SHP77 (cell line): ENCODE measurements at places on chromosomes 6 and 20.

DNA sequence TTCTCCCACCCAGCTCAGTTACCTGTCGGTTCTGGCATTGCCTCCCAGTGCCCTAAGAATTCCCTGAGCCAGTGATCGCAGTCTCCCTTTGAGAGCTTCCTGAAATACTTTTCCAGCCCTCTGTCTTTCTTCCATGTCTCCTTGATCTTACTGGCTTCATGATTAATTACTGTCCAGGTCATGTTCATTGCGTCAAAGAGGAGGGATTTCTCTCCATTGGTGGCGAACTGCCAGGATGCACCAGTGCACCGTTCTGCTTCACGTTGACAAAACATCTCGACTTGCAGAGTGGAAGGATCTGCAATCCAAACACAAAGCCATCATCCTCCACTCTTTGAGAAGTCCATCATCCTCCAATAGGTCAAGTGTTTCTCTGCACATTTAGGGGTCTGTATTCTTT, 8.6 kb downstream of the RAET1E start:
- DNase-seq, result no peak

DNA sequence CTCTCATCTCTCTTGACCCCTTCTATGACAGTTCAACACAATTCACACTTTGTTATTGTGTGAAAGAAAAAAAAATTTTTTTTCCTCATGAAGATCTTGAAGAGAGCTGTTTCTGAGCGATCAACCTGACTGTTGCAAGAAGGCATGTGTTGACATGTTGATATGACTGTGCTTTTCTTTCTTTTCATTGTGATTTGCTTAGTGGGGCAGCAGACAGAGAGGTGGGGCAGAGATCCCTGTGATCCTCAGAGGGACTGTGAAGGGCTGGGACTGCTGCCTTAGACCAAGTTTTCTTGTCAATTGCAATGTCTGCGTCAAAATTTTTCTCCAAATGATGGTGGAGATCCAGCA, 70.8 kb upstream of the IYD start:
- DNase-seq, result no peak

DNA sequence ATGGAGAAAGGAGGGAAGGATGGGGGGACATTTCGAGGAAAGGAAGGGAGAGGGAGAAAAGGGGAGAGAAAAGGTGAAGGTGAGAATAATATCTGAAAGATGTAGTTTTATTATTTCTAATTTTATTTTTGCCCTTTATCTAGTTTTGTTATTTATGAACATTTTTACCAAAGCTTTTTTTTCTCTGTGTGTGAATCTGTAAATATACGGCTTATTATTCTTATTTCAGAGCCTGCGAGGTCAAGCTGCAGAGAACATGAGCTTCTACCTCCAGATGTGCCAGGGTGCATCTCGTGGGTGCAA, 35.0 kb downstream of the HLA-A start:
- no peak for DNase-seq

- DNase-seq, result no peak
Observed at GRCh38 chr6:51983564-51983963, 103.8 kb downstream of the PKHD1 start.

GRCh38 chr6:100968949-100969348, 87.8 kb upstream of the ASCC3 start:
- DNase-seq, result peak; percentile 48

- DNase-seq, result no peak
Observed at GRCh38 chr6:24272553-24272952, 85.3 kb downstream of the DCDC2 start.

- DNase-seq, result no peak
Observed at GRCh38 chr6:36501686-36502085, 45.6 kb downstream of the STK38 start.

- DNase-seq, result no peak
Observed at GRCh38 chr6:88168362-88168761, 2.2 kb upstream of the CNR1 start.

- DNase-seq, result no peak
Observed at GRCh38 chr20:3515379-3516170, 44.8 kb downstream of the ATRN start.

DNA sequence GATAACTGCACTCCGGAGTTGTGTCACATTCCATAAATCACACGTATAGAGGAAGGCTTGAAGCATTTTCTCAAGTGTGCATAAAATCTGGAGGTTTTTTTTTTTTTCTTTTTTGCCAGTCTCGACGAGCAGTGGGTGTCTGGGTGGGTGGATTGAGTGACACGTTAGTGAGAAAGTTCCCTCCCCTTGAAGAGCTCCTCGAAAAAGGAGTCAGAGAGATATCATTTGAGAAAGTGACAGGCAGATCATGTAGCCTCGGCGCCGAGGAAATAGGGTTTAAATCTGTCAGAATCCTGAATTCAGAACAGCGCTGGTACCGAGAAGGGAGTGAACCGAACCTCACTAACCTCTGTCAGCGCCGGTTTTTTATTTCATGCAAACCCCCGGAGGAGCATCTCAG, 269.5 kb upstream of the ARID1B start:
- no peak for DNase-seq

DNA sequence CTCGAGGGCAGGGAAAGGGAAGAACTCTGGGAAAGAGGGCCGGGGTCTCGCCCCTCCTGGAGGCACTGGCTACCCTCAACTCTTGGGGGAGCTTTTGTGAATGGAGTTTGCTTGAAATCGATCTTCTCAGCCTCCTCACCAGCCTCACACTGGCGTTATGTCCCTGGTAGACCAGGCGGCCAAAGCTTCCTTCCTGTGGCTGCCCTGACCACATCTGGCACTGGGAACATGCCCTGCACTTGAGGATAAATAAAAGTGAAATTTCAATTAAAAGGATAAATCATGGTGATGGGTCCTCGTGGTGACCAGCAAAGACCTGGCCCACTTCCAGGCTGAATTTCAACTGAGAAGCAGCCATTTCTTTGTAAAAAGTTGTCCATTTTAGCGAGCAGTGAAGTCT, 234.7 kb downstream of the TAF4 start:
- DNase-seq, result no peak

GRCh38 chr20:8431538-8432434, 299.7 kb downstream of the PLCB1 start:
- DNase-seq, result peak; percentile 98

DNA sequence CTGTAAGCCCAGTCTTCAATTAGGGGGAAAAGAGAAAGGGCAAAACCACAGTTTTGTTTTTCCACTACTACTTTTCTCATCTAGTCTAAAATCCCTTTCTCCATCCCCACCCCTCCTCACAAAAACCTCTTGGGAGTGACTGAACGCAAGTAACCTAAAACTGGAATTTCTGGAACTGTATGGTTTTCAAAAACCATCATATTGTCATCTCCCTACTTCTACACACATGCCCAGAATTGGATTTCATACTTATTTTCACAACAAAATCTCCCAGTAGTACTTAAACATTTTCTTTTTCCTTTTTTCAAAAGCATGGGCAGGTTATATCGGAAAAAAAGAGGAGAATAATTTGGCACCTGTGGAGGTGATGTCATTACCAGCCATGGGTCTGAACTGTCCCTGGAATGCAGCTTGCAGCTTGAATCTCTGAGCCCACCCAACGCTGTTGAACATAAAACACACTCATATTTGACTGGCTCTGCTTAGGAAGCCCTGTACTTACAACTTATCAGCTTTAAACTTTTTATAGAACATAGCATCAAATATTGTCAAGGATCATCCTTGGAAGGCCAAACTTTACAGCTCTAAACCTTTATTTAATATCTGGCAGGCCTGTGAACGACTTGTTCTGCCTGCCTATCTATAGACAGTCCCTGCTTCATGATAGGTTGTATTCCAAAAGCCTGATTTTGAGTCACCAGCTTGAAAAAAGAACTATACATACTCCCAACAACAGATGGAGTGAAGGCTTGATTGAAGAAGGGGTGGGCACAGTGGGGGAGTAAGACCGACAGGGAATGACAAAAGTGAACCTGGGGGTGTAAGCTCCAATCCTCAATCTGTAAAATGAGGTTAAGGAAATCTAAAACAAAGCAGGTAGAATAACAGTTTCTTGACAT, 59.3 kb downstream of the EPB41L2 start:
- DNase-seq, result no peak

- DNase-seq, result no peak
Observed at GRCh38 chr20:46943861-46944591, 49.4 kb downstream of the EYA2 start.

- no peak for DNase-seq
Observed at GRCh38 chr6:130111031-130111430, 92.7 kb downstream of the L3MBTL3 start.

DNA sequence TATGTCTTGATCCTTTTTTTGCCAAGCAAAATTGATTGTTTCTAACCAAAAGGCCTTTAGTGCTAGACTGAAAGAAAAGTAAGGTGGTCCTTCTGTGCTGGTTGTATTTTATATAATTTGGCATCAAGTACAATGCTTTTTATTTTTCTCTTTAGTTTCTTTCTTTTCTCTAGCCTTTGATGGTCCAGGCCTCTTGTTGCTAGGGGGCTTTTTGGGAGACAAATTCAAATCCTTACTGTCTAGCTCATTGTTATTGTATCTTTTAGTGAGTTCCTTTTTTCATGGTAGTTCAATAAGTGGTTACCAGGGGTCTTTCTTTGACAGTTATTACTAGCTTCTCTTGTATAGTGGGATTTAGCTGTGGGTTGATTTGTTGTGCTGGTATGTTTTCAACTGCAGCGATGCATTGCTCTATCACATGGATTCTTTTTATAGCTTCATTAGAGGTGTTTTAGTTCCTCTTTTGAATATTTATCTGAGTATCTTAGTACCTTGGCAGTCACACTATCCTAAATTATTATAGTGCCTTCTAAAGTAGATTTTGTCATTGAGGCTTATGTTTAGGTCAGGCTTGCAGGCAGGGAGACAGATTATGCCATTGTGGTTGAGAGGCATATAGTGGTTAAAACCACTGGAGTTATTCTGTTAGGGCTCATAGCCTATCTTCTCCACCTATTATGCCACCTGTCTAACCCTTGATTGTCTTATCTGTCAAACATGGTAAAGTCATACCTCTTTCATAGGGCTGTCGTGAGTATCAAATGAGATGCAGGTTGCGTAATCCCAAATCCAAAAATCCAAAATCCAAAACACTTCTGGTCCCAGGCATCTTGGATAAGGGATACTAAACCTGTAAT, 49.5 kb downstream of the KCNS1 start:
- DNase-seq, result no peak

DNA sequence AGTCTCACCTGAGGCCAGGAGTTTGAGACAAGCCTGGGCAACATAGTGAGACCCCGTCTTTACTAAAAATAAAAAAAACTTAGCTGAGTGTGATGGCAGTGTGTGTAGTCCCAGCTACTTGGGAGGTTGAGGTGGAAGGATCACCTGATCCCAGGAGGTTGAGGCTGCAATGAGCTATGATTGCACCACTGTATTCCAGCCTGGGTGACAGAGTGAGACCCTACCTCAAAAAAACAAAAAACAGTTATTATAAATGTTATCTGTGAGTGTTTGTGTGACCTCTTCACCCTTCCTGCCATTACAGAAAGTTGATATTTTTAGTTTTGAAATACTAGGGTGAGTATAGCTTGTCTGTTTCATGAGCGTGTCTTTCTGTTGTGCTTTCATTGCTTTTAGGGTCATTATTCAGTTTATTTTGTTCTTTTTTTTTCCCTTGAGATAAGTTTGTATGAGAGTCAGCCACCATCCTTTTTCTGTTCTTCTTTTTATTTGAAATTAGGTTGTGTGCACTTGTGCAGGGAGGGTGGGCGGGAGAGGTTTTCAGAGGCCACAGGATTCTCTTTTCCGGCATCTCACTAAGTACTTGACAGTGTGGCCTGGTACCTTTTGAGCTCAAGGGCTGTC, 26.2 kb downstream of the CDYL start:
- DNase-seq, result no peak

GRCh38 chr20:17501701-17502100, 29.5 kb downstream of the BFSP1 start:
- DNase-seq, result no peak

DNA sequence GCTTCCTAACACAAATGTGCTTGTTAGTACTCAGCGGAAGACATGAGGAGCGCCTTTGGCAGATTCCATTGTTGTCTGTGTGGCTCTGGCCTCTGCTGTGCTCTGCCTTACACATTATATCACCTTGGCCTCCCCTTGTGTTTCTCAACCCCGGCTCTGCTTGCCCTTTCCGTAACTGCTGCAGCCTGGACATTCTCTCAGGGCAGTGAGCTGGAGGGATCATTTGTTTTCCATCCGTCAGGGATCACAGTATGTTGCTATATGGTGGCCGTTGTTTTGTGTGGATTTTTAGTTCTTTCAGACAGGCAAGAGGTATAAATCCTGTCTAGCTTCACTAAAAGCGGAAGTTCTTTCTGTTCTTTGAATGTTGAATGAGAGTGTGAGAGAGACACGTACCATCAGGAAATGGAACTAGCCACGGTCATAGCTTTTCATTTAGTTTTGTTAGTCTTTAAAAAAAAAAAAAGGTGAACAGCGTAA, 175.1 kb downstream of the JARID2 start:
- no peak for DNase-seq

DNA sequence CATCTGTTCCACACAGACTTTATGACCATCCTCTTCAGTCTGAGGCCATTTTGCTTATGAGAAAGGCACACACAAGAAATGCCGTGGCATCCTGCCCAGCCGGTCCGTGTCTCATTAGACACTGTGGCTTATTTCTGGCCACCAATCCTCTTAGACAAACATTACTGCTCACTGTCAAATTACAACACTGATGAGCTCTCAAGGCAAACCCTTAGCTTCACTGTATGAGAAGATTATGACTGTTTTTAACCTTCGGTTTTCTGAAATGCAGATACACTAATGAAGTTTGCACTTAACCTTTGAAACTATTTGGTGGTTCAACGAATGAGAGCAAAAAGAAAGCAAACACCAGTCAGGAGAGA, 50.5 kb upstream of the DST start:
- DNase-seq, result peak; percentile 45

DNA sequence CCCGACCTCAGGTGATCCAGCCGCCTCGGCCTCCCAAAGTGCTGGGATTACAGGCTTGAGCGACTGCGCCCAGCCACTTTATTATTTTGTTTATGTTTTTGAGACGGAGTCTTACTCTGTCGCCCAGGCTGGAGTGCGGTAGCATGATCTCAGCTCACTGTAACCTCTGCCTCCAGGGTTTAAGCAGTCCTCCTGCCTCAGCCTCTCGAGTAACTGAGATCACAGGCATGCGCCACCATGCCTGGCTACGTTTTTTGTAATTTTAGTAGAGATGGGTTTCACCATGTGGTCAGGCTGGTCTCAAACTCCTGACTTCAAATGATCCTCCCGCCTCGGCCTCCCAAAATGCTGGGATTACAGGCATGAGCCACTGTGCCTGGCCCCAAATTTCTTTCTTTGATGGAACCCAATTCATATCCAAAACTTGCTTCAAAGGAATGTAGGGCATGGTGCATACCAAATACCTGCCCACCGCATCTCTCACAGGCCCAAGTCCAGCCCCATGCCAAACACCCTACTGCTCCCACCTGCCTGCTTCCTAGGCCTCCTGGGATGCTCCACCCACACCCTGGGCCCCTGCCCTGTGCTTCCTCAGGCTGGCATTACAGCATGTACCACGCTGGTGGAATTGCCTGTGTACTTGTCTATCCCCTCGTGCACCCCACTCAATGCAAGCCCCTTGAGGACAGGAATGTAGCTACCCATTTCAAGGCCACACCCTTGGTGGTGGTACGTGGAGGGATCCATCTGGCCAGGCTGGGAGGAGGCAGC, 4.9 kb upstream of the HMGA1 start:
- DNase-seq, result no peak

GRCh38 chr6:51992876-51993275, 94.5 kb downstream of the PKHD1 start:
- DNase-seq, result no peak

- DNase-seq, result no peak
Observed at GRCh38 chr6:16539086-16539931, 222.0 kb downstream of the ATXN1 start.

- no peak for DNase-seq
Observed at GRCh38 chr6:144378437-144378836, 93.3 kb downstream of the UTRN start.
